ENCODE measurements at places on chromosomes 7 and 10.

GRCh38 chr10:130952086-130952485, 359.4 kb downstream of the TCERG1L start:
- no peak for DNase-seq

DNA sequence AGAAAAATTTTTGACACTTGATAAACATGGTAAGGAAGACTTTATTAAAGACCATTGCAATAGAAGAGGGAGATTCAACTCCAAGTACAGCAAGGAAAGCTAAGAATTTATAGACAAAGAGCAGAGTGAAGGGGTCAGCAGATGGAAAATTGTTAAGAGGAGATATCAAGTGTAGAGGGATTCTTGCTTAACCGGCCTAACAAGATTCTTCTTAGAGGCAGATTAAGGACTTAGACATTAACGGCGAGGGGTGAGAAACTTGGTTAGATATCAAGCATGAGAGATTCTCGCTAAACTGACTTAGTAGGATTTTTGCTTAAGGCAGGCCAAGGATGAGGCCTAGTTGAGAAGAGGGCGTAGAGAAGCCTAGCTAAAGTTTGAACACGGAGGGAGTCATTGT, 76.0 kb downstream of the ITGB1 start:
- no peak for DNase-seq

- DNase-seq = no peak
Measured at GRCh38 chr10:22626784-22627183, 87.6 kb downstream of the PIP4K2A start.

DNA sequence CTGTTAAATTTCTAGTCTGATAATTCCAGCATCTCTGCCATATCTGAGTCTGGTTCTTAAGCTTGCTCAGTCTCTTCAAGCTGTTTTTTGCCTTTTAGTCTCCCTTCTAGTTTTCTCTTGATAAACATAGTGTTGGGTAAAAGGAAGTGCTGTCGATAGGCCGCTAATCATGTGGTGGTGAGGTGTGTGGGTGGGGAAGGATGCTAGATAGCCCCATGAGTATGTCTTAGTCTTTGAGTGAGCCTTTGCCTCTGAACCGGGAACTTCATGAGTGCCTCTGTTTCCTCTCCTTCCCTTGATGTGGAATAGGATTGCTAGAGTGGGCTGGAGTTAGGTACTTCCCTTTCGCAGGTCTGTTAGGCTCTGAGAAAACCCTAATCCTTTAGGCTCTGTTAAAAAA, 441.8 kb downstream of the INHBA start:
- no peak for DNase-seq

- DNase-seq = no peak
Measured at GRCh38 chr7:52143219-52143618, 826.6 kb upstream of the COBL start.
